Lung microvascular endothelial cell (primary cell): ENCODE measurements at places on chromosomes 7 and 10. TPM values are rescaled to one million over a fixed set of nuclear protein-coding genes. Genes with fewer than 3 reads are reported as not detected.

Gene HDAC9
- 0.79 and 5.0 TPM in 2 replicates for total RNA-seq

Gene AZGP1
- total RNA-seq, result not detected in 2 replicates

Gene PLXDC2
- 0.87 and 9.1 TPM in 2 replicates for total RNA-seq

Gene AFAP1L2
- under 0.01 TPM in 2 replicates for total RNA-seq

Gene FAM25C
- not detected in 2 replicates for total RNA-seq

Gene BLNK
- total RNA-seq, result not detected in 2 replicates

Gene AMPH
- total RNA-seq, result not detected in 2 replicates

Gene HSPA12A
- total RNA-seq, result 0.44 and 0.79 TPM in 2 replicates

Gene C10orf67
- not detected in 2 replicates for total RNA-seq

Gene BZW2
- 56.9 and 73.2 TPM in 2 replicates for total RNA-seq

Gene SFTPA2
- not detected in 2 replicates for total RNA-seq

Gene MYH16
- 0.22 TPM in 1 of 2 replicates, not detected in the other for total RNA-seq

Gene ZNF488
- under 0.01 TPM in 2 replicates for total RNA-seq

Gene GSTO2
- 0.65 and 0.99 TPM in 2 replicates for total RNA-seq

Gene ADAM12
- 0.20 and 0.65 TPM in 2 replicates for total RNA-seq

Gene COL17A1
- under 0.01 and 0.44 TPM in 2 replicates for total RNA-seq

Gene UNCX
- total RNA-seq, result not detected in 2 replicates

Gene CALHM3
- total RNA-seq, result not detected in 2 replicates

Gene PGAM2
- under 0.01 TPM in 1 of 2 replicates, not detected in the other for total RNA-seq
